Glomerular endothelial cell (primary cell): ENCODE measurements at places on chromosomes 2 and 18.

GRCh38 chr18:6734726-6735430, 5.4 kb downstream of the ARHGAP28 start:
- DNase-seq: no peak

DNA sequence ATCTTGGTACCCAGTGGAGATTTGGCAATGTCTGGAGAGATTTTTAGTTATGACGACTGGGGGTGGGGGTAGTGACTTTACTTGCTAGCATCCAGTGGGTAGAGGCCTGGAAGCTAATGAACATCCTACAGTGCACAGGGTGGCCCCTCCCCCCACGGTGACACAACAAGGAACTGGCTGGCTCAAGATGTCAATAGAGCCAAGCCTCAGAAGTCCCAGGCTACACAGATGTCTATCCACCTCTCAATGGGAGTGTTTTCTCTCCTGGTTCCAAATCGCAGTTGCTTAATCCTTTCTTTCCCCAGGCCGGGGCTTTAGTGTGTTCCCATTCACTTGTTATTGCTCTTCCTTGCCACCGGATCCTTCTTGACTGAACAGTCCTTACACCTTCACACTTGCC, 9.3 kb upstream of the CCBE1 start:
- no peak for DNase-seq

- no peak for DNase-seq
These were observed 66.3 kb downstream of the BCL11A start for GRCh38 chr2:60487174-60487573.

GRCh38 chr2:167406558-167406957, 518.3 kb downstream of the XIRP2 start:
- DNase-seq: no peak

DNA sequence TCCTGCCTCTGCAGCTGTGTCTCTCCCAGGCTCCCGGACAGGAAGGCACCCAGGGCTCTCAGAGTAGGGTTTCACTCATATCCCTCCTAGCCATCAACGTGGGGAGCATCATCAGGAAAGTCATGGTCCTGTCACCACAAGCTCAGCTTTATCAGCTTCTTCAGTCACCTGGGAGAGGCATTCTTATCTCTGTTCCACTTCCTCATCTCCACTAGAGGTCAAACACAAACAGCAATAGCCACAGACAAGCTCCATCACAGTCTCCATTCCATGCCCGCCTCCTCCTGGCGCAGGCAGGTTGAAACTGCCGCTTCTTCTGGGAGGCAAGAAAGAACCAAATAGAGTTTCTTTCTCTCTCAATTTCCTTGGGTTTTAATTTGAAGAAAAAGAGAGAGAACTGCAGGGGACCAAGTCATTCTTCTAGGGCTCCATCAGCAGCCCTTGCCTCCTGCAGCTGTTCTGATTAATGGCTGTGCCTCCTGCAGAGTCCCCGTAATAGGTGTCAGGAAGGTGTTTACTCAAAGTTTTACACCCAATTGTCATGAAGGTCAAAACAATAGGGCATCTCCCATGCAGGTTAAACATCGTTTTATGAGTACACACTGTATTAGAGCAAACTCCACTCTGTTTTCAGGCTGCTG, 377.9 kb downstream of the TMEM182 start:
- no peak for DNase-seq

- DNase-seq: no peak
These were observed 84.8 kb upstream of the ITGA6 start for GRCh38 chr2:172342611-172343010.

DNA sequence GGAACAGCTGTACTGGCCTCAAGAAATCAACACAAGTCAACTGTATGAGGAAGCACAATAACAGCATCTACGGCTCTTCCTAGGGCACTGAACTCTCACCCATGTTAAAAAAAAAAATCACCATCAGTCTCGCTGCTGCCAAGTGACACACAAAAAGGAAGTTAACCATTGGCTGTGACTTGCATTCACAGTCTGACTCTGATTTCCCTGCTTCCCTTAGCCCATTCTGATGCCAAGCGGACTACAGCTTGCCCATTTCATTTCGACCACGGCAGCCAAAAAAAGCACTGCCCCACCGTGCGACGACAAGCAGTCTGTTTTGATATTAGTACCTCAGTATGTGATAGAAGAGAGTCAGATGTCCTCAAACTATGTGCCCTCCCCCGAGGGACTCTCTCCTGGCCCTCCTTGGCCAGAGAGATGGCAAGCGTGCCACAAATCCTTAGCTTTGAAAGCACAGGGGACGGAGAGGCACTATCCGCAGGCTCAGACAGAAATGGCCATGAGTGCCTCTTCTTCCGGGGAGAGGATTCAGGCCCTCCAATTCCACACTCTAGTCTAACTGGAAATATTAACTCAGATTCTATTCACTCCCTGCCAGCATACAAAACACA, 250.0 kb downstream of the TCF4 start:
- DNase-seq: no peak

GRCh38 chr2:148461876-148462275, 182.7 kb upstream of the EPC2 start:
- DNase-seq: no peak

DNA sequence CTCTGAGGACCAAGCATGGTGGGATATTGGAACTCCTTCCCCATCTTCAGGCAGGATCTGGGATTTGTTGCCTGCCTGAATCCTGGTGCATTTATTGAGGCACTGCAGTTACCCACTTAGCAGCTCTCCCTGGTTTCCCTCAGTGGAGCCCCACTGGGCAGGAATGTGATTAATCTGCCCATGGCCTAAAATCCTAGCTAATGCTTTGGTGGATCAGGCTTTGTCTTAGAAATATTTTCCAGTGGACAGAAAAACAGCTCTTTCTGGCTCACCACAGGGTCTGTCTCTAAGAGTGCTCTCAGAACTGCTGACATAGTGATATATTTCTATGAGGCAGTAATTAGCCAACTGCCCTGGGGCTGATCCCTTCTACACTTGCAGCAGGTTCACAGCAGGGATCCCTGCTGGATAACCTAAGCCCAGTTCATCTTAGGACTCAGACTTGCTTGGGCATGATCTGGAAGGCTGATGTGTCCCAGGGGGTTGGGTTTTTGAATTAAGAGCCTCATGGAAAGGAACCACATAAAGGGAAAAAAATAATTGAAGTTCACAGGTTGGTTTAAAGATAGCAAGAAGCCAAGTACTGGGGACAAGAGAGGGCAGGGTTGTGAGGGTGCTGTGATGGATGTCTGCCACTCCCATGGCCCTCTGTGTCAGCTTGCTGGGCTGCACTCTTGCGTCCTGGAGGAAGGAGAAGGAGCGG, 44.3 kb upstream of the ZDBF2 start:
- no peak for DNase-seq

GRCh38 chr2:230457073-230457768, 41.2 kb downstream of the SP100 start:
- no peak for DNase-seq

DNA sequence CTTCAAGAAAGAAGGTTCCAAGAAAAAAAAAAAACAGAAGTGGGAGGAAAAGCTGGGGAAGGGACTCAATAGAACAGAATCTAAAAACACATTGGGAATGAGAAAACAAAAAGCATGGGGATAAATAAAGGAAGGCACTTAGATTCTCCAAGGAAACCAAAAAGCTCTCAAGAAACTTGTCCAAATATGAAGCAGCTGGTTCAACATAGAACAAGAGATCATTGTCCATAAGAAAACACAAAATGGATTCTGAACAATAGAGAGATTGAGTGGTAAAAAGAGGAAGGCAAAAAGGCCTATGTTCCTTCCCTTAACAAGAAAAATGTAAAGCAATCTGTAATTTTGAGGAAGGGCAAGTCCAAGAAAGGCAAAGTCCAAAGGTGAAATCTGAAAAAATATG, 32.9 kb upstream of the ALK start:
- no peak for DNase-seq

GRCh38 chr2:219435701-219436100, 1.1 kb downstream of the SPEG start:
- no peak for DNase-seq

DNA sequence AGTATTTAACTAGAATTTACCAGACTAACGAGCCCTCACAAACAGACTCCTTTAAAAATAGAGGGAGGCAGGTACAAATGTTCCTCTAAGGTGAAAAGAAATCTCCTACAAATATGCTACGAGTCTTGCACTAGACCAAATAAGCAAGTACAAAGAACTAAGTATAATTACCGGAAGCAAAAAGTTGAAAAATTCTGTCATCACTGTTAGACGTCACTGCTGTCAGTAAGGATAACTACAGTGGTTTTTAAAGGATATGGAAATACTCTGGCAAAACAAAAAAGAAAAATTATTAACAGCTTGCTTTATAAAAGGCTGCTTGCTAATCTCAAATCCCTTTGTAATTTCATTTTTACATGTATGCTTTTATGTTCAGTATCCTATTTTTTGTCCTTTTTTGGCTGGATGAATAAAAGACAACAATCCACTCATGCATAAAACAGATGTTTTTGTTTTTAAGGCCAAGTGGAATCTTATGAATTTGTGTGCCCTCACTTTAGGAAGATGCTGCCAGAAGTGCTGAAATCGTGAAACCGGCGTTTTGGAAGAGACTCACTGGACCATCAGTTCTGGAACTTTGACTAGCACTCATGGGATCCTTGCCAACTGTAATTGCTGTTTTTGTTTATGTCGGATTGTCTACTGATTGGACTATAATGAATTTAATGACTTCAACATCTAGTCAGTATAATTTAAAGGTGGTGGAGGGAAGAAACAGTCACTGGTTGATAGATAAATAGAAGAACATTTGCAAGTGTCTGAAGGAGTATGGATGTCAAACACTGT, 6.7 kb downstream of the ZNF521 start:
- no peak for DNase-seq

DNA sequence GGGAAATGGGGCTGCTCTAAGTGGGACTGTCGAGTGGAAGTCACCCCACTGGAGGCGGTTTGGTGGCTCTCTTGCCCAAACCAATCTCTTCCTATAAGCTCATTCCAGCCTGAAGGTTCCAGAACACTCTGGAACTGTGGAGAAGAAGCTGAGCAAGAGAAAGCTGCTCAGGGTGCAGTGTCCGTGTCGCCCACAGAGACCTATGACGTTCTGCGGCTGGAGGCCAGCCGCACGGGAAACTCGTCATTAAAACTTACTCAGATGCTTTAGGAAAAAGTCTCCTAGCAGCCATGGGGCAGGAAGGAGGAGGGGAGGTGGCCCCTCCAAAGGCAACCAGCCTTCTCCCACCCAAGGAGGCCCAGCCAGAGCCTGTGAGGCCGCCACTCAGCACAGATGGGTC, 41.7 kb downstream of the ADCY3 start:
- no peak for DNase-seq

DNA sequence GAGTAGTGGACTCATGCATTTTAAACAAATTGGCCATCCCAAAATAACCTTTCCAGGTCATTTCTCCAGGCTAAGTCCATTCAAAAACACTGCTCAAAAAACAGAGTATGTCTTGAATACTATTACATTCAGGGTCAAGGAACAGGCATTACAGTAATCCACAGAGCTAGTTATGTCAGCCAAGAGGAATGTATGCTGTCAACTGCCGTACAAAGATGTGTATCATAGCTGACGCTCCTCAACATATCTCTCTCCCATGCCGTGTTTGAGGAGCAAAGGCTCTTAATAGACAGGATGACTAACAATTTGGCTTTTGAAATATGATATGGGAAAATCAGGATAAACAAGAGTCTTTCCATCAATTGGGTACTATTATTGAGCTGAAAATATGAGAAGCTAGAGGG, 68.8 kb upstream of the KCTD1 start:
- no peak for DNase-seq

DNA sequence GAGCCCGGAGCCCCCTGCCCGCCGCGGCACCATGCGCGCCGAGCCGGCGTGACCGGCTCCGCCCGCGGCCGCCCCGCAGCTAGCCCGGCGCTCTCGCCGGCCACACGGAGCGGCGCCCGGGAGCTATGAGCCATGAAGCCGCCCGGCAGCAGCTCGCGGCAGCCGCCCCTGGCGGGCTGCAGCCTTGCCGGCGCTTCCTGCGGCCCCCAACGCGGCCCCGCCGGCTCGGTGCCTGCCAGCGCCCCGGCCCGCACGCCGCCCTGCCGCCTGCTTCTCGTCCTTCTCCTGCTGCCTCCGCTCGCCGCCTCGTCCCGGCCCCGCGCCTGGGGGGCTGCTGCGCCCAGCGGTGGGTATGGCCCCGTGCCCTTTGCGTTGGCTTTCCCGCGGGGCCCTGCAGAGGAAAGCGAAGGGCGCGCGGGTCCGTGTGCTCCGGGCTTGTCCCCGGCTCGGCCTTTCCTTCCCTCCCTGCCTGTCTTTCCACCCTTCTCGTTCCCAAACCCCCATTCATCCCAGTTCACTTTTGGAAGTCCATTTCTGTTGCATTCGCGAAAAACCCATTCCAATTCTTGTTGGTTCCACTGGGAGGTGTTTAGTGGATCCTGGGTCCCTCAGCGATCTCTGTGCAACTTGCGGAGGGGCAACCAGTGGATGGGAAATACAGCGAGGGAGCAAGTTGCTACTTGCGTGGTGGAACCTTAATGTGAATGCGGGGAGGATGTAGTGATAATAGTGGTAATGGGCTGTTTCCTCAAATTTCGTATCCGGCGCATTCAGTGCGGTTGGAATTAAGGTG, 599 bp downstream of the ADAM23 start:
- DNase-seq: no peak

DNA sequence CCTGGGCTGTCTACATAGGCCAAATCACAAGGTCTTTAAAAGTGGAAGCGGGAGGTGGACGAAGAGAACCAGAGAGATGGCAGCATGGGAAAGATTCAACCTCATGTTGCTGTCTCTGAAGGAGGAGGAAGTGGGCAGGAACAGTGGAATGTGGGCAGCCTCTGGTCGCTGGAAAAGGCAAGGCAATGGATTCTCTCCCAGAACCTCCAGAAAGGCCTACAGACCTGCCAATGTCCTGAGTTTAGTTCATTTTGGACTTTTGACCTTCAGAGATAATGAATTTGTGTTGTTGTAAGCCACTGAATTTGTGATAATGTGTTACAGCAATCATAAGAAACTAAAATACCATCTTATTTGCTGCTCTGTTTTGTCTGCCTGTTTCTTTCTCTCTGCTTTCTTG, 122.5 kb downstream of the RNF152 start:
- DNase-seq: no peak

GRCh38 chr2:145010635-145011034, 490.7 kb upstream of the ZEB2 start:
- DNase-seq: no peak

DNA sequence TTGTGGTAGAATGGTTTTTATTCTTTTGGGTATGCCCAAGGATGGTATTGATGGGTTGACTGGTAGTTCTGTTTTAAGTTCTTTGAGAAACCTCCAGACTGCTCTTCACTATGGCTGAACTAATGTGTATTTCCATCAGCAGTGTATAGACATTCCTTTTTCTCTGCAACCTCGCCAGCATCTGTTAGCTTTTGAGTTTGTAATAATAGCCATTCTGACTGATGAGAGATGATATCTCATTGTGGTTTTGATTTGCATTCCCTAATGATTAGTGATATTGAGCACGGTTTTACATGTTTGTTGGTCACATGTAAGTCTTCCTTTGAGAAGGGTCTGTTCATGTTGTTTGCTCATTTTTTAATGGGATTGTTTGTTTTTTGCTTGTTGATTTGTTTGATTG, 1348.7 kb upstream of the NXPH2 start:
- DNase-seq: no peak

GRCh38 chr2:144097440-144098225, 422.3 kb downstream of the ZEB2 start:
- DNase-seq: no peak

GRCh38 chr2:74223941-74224770, 25.7 kb downstream of the MTHFD2 start:
- no peak for DNase-seq
